ENCODE measurements at places on chromosomes 5 and 9. TPM values are rescaled to one million over a fixed set of nuclear protein-coding genes. Genes with fewer than 3 reads are reported as not detected.

SPAG8 gene
- total RNA-seq, result 2.8 TPM

- H3K4me1 ChIP-seq, result peaks cover 36% of the 10 kb centered on the region
- H3K27me3 ChIP-seq, result no peaks in the 10 kb centered on the region
- no peak for DNase-seq
Measured at GRCh38 chr5:150540042-150540441, 32.1 kb downstream of the NDST1 start.

DNA sequence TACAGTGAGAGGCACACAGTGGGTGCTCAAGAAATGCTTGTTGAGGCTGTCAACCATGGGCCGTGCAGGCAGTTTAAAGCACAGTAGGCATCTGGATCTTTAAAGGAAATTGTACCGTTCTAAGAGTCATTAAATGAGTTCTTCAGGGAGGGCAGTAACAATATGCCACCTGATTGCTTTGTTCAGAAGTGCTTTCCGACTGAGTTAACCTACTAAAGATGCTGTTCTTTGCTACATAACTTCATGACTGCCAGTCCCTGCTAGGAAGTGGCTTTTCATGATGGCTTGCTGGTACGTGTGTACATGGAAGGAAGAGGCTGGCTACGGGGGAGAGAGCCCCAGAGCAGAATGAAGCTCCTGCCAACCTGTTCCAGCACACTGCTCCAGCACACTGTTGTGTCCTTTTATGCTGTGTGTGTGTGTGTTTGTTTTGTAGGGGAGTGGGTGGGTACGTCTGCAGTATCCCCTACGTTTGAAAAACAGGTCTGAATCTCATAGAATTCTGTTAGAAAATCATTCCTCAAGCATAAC is 41.9 kb upstream of the PPP2R2B start:
- no peak overlapping the region for H3K4me3 ChIP-seq
- H3K27ac ChIP-seq, result no peak overlapping the region
- no peak for DNase-seq
- no peaks in the 10 kb centered on the region for H3K27me3 ChIP-seq

PCDHB15 gene
- total RNA-seq, result 2.5 TPM

DNA sequence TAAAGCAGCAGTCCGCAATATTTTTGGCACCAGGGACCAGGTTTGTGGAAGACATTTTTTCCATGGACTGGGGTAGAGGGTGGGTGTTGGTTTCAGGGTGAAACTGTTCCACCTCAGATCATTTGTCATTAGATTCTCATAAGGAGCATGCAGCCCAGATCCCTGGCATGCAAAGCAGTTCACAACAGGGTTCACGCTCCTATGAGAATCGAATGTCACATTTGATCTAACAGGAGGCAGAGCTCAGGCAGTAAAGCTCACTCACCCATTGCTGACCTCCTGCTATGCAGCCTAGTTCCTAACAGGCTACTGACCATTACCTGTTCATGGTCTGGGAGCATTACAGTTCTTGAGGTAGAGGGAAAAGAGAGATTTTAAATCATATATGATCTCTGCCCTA is 241.5 kb upstream of the COX7C start:
- H3K36me3 ChIP-seq, result no peaks in the 10 kb centered on the region
- no peaks in the 10 kb centered on the region for H3K27me3 ChIP-seq
- no peak overlapping the region for H3K27ac ChIP-seq
- H3K4me3 ChIP-seq, result no peak overlapping the region
- DNase-seq, result no peak
- no peaks in the 10 kb centered on the region for H3K4me1 ChIP-seq

GRCh38 chr5:126460459-126460858 is 37.2 kb downstream of the GRAMD2B start:
- no peak for DNase-seq
- H3K27ac ChIP-seq, result no peak overlapping the region
- no peaks in the 10 kb centered on the region for H3K27me3 ChIP-seq
- H3K4me3 ChIP-seq, result no peak overlapping the region
- H3K4me1 ChIP-seq, result no peaks in the 10 kb centered on the region
- H3K36me3 ChIP-seq, result no peaks in the 10 kb centered on the region

PRRX2 gene
- total RNA-seq, result 1.1 TPM

KIAA0825 gene
- 4.4 TPM for total RNA-seq

DNA sequence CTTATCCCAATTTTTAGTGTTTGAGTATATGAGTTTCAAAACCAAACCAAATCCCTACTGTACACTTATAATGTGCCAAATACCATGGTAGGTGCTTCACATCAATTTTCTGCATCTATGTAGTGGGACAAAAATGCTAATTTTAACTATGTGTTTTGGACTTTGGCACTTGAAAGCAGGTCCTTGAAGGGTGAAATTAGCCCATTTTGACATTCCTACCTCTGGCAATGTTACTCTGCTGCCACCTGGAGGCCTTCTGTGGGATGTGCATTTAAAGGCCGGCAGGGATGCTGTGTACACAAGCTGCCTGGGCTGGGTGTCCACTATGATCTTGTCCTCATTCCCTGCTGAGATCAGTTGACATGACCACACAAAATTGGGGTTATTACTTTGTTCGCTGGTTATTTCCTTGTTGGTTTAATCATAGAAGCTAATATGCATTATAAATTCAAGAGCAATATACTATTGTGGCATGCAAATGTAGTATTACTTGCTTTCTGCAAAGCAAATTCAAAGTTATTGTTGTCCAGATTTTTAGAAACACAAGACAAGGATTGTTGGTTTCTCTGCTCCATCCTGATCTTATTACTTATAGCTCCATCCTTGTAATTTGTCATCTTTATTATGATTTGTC is 166.8 kb downstream of the ARHGEF28 start:
- peaks cover 16% of the 10 kb centered on the region for H3K4me1 ChIP-seq
- H3K36me3 ChIP-seq, result no peaks in the 10 kb centered on the region
- H3K4me3 ChIP-seq, result no peak overlapping the region
- DNase-seq, result peak; percentile 73
- H3K27me3 ChIP-seq, result no peaks in the 10 kb centered on the region

INSL4 gene
- not detected for total RNA-seq

HMMR gene
- total RNA-seq, result 1.6 TPM

DNA sequence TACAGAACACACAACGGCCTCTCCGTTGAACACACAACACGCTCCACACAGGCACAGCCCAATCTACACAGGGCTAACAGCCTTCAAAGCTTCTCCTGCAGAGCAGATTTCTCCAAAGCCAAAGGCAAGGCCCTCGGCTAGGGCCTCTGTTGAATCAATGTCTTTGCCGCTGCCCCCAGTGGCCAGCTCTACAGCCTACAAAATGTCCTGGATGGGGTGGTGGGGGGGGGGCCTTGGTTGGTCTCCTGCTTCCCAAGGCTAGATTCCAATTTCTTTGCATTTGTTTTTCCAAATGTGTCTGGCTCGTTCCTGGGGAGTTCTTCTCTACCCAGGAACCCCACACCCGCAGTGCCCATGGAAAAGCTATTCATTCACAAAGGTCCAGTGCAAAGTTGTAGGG is 167.2 kb downstream of the PAX5 start:
- no peaks in the 10 kb centered on the region for H3K4me1 ChIP-seq
- DNase-seq, result no peak
- H3K27ac ChIP-seq, result no peak overlapping the region
- no peaks in the 10 kb centered on the region for H3K36me3 ChIP-seq

DNA sequence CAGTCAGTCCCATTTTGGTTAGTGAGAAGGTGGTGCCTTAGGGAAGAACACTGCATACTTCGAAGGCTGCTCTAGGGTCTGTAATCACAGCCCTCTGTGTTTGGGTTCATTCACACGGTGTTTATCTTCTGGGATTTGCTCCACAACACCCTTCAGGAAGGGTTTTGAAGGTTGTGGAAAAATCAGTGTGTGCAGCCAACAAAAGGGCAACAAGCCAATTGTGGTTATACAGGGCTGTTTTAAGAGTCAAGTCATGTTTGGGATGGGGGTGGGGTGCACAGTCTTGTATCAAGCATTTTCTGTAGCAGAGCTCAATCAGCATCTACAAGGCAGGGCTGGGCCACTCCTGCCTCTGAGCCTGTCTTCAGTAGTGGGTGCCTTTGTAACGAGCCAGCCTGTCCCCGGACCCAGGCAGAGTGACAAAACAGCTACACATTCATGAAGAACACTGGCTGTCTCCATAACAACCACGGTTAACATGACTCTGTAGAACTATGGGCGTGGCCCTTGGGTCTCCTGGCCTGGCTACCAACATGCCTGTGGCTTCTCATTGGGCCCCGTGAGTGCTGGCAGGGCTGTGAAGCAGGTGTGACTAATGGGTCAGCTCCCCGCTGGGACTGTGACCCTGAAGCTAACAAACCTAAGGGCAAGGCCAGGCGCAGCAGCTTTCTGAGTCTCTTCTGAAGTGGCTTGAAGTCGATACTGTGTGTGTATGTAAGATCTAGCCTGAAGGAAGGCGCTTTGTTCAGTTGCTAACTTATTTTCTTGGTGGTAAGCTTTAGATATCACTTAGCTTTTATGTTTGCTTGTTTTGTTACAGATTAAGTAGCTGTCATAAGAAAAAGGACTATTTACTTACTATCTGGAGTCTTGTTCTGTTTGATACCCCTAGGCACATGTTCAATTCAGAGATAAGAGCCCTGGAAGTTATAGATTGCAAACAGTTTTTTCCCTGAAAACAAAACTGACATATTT is 27.9 kb upstream of the GOLM1 start:
- peak; percentile 88 for DNase-seq
- peaks cover 6% of the 10 kb centered on the region for H3K4me1 ChIP-seq
- no peaks in the 10 kb centered on the region for H3K27me3 ChIP-seq
- H3K36me3 ChIP-seq, result no peaks in the 10 kb centered on the region

DNA sequence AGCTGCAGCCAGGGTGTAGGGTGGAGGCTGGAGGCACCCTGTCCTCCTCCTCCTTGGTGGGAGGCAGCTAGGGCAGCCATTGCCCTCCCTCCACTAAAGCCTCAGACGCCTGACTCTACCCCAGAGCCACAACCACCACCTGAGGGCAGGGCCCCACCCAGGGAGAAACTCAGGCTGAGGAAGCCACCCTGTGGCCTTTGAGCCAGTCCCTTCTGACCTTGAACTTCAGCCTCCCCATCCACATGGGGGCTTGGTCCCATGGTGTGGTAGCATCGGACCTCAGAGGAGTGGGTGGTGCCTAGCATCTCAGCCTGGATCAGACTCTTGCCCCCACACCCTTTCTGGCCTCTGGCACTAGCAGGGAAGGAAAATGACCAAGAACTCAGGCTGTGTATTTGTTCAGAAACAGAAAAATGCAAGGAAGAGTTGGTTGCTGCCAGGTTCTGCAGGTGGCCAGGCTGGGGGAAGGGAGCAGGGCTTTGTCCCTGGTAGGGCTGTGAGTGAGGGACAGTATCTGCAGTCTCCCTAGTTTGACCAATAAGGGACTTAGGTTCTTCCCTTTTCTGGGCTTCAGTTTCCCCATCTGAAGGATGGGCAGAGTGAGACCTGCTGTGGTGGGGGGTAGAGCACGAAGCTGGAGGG is 3.2 kb downstream of the DAB2IP start:
- H3K36me3 ChIP-seq, result no peaks in the 10 kb centered on the region
- no peak overlapping the region for H3K4me3 ChIP-seq
- H3K27me3 ChIP-seq, result no peaks in the 10 kb centered on the region
- H3K27ac ChIP-seq, result no peak overlapping the region
- H3K4me1 ChIP-seq, result peaks cover 45% of the 10 kb centered on the region
- no peak for DNase-seq

DNA sequence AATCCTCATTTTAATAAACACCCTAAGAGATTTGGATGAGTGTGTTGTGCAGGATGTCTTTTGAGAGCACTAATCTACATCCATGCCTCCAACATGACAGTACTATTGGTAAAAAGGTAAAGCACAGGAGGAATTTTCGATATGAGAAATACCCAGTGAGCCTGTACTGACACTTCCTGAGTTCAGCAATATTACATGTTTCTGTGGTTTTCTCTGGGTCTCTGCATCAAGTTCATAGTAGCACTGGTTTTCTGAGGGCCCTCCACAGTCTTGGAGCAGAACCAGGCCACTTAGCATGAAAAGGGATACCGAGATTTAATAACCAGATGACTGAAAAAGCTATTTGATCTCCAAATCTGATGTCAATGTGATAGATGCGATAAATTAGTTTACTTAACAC is 524.1 kb downstream of the TMEM38B start:
- H3K4me3 ChIP-seq, result no peak overlapping the region
- H3K4me1 ChIP-seq, result no peaks in the 10 kb centered on the region

DNA sequence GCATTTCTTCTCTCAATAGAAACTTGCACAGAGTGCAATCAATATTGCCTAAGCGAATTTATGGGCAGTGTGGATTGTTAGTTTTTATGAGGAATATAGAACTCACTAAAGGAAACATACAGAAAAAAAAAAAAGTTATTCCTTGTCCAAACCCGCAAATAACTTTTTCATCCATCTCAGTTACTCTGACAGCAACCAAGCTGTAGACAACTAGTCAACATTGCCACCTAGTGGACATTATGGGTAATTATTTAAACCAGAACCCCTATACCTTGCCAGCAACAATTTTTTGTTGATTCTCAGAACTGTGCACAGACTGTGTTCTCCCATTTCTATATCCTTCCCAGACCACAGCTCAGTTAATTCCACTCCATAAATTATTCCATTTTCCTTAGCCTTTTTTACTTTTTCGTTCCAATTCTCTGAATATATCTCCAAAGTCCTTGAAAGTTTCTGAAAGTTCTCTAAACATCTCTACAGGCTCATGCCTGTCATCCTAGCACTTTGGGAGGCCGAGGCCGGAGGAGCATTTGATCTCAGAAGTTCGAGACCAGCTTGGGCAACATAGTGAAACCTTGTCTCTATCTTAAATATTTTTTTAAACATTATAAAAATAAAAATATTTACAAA is 2.6 kb upstream of the AFAP1L1 start:
- no peak overlapping the region for H3K27ac ChIP-seq
- H3K4me3 ChIP-seq, result no peak overlapping the region
- DNase-seq, result no peak
- H3K36me3 ChIP-seq, result no peaks in the 10 kb centered on the region
- peaks cover 6% of the 10 kb centered on the region for H3K27me3 ChIP-seq

GRCh38 chr9:117013440-117013995 is 326.4 kb downstream of the TRIM32 start:
- no peaks in the 10 kb centered on the region for H3K36me3 ChIP-seq
- no peak overlapping the region for H3K27ac ChIP-seq

- H3K27ac ChIP-seq, result peak overlapping the region; percentile 1
- DNase-seq, result no peak
- peaks cover 54% of the 10 kb centered on the region for H3K4me1 ChIP-seq
- H3K4me3 ChIP-seq, result no peak overlapping the region
- no peaks in the 10 kb centered on the region for H3K27me3 ChIP-seq
Measured at GRCh38 chr5:140245926-140246325, 57.0 kb downstream of the PFDN1 start.

GRCh38 chr9:135248111-135248510 is 160.6 kb downstream of the OLFM1 start:
- H3K27me3 ChIP-seq, result peaks cover 22% of the 10 kb centered on the region
- no peak overlapping the region for H3K4me3 ChIP-seq
- H3K4me1 ChIP-seq, result no peaks in the 10 kb centered on the region
- no peaks in the 10 kb centered on the region for H3K36me3 ChIP-seq
- peak; percentile 61 for DNase-seq
- H3K27ac ChIP-seq, result no peak overlapping the region

C5orf52 gene
- total RNA-seq, result not detected
